ENCODE measurements at places on chromosomes 1 and 21. TPM values are rescaled to one million over a fixed set of nuclear protein-coding genes. Genes with fewer than 3 reads are reported as not detected.

LHX4 gene
- total RNA-seq = not detected

ANKRD35 gene
- total RNA-seq = not detected

AGT gene
- total RNA-seq = not detected

TUFT1 gene
- total RNA-seq = 16.4 TPM

TMEM82 gene
- total RNA-seq = not detected

ASPM gene
- total RNA-seq = 27.5 TPM

KRTAP7-1 gene
- not detected for total RNA-seq

MROH7 gene
- 0.04 TPM for total RNA-seq

SLC44A5 gene
- total RNA-seq = 2.0 TPM

TRAF3IP3 gene
- total RNA-seq = 0.11 TPM

FTCD gene
- not detected for total RNA-seq

CLCA4 gene
- 0.15 TPM for total RNA-seq

PRDM2 gene
- total RNA-seq = 7.9 TPM

OR2L5 gene
- total RNA-seq = not detected

ADAMTS1 gene
- total RNA-seq = 13.7 TPM

STYXL2 gene
- total RNA-seq = not detected

WDR47 gene
- 14.5 TPM for total RNA-seq

LYSMD1 gene
- 6.5 TPM for total RNA-seq

SLAMF9 gene
- 2.5 TPM for total RNA-seq

HSF2BP gene
- total RNA-seq = 2.6 TPM

SPRR3 gene
- total RNA-seq = 0.70 TPM

UBE2J2 gene
- 55.2 TPM for total RNA-seq

RGL1 gene
- 0.62 TPM for total RNA-seq

TP73 gene
- 2.1 TPM for total RNA-seq

SNX7 gene
- total RNA-seq = 47.2 TPM

SPATA6 gene
- total RNA-seq = 0.34 TPM

CD1E gene
- not detected for total RNA-seq

LCE1C gene
- 1.1 TPM for total RNA-seq

SLC5A9 gene
- total RNA-seq = not detected

RHOU gene
- 0.23 TPM for total RNA-seq

TGFB2 gene
- 5.5 TPM for total RNA-seq

TIAM1 gene
- total RNA-seq = 10.8 TPM

S100A4 gene
- total RNA-seq = 5.7 TPM

EPHX1 gene
- 5.2 TPM for total RNA-seq

NRIP1 gene
- 29.8 TPM for total RNA-seq

IGSF9 gene
- total RNA-seq = 6.2 TPM

ACTL8 gene
- not detected for total RNA-seq

CFHR3 gene
- not detected for total RNA-seq

ADCY10 gene
- total RNA-seq = 0.15 TPM

B3GALT2 gene
- not detected for total RNA-seq

SHE gene
- total RNA-seq = not detected

TNNT2 gene
- total RNA-seq = not detected

PTCH2 gene
- total RNA-seq = not detected

LIN28A gene
- total RNA-seq = not detected

ADGRL4 gene
- not detected for total RNA-seq
